Activated T-cell treated with anti-CD3 and anti-CD28 coated beads, Interleukin-2, amount 50 U/mL, for 24 hours (primary cell): ENCODE measurements at places on chromosomes 6 and 20.
A peak's percentile ranks its signal among the peaks of the same experiment; 100 is the strongest.

DNA sequence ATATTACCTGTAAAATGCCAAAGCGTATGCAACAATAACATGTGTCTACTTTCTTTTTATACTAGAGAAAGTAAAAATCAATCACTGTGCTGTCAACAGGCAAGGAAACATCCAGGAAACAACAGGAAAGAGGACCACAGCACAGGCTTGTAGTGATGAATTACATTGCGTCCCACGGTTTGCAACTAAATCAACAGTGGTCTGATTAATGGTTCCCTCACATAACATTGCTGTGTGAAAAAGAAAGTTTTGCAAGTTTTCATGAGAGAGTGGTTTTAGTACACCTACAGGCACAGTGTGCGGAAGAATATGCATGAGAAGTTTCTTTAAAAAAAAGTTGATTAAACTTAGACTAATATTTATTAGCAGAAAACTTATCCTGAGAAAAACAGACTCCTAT lies 329.5 kb upstream of the HSF2 start:
- no peak for DNase-seq

- no peak for DNase-seq
Measured at GRCh38 chr20:5203380-5203779, 76.6 kb downstream of the CDS2 start.

DNA sequence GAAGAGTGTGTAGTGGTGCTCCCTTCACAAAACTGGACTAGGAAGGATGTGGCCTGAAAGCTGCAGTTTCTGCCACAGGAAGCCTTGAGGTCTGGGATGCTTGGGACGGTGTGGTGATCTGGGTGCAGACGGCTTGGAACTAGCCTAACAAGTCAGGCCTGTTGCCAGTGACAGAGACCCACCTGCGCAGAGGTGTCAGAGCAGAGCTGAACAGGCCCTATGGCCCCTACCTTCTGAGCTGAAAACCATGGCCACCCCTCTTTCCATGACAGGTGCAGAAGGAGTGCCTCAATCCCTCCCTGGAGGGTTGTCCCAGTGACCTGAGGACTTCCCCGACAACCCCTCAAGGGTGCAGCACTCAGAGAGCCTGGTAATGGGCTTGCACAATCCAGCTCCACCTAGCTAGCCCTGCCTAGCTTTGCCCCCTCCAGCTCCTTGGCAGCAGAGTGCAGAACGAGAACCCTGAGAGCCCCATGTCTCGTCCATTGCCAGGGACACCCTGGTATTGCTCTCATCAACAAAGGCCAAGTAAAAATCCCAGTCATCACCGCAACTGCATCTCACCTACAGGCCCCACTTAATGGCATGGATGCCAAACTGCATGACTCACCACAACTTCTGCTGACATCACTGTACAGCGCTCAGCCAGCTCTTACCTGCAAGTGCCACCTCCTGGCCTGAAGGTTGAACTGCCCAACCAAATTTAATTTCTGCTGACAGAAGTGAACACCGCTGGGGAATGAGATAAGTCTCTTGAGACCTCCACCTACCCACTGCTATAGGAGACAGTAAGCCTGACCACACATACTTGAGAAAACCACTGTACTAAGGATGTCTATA lies 563.1 kb downstream of the TFAP2A start:
- no peak for DNase-seq

- no peak for DNase-seq
Measured at GRCh38 chr6:13248584-13248985, 79.8 kb downstream of the TBC1D7 start.

DNA sequence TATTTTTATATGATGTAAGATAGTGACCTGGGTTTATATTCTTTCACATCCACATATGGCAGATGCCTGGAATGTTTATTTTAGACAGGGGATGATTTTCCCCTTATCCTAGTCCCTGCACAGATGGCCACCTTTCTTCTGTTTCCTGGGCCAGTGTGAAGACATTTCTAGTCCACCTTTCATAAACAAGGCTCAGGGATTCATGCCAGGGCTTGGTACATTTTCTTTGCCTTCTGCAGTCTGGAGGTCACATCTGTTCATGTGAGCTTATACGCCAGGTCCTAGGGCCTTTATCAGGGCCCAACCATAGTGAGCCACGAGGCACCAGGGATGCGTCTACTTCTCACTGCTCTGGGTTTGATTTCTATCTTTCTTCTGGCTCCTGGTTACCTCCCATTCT lies 38.0 kb upstream of the ERVFRD-1 start:
- no peak for DNase-seq

DNA sequence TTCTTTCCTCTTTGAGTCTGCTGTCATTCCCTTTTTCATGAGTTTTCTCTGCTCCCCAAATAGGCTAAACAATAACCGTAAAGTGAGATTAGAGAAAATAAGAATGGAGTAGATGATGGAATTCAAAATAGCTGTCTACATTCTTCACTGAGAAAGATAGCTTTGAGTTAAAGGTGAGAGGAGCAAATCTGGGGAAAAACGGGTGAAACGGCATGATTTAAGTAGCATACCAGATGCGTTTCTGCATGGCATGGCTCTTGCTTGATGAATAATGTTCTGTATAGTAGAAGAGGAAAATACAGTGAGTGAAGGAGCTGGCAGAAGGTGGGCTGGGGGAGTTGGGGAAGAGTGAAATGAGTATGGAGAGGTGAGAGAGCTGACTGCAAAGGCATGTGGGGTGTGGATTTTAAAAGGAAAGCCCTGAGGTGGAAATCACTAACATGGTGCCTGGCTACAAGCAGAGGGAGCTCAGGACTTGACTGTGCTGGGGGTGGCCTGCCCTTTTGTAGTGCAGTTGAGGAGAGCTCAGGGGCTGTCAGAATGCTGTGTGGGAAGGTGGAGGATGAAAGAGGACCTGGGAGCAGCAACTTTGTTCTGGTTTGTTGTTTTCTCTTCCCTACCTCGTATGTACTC lies 8.8 kb downstream of the BICRAL start:
- no peak for DNase-seq

- DNase-seq = no peak
Measured at GRCh38 chr6:12064131-12064530, 52.0 kb downstream of the HIVEP1 start.

DNA sequence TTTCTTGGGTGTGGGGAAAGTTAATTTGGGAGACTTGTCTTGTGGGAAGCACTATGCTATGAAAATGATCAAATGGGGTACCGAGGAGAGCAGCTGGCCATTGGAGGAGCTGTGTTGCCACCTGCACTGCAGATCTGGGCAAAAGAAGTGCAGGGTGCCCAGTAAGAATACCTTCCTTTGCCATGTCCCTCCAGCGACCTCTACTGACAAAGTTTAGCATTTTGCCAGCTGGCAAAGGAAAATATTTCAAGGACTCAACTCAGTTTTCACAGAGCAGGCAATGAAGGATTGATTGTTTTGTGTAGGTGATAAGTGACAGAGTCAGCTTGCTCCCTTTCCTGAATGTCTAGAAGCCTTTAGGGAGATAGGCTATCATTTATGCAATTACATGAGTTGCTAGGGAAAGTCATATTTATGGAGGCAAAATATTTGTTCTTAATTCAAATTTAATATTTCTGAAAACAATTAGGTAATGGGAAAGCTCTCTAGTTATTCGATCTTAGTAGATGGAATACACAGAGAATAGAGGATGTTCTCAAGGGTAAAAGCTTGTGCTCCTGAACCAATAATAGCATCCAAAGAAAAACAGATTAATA lies 118.4 kb downstream of the FARS2 start:
- DNase-seq = no peak

- DNase-seq = no peak
Measured at GRCh38 chr6:169618526-169619490, 83.0 kb downstream of the WDR27 start.

DNA sequence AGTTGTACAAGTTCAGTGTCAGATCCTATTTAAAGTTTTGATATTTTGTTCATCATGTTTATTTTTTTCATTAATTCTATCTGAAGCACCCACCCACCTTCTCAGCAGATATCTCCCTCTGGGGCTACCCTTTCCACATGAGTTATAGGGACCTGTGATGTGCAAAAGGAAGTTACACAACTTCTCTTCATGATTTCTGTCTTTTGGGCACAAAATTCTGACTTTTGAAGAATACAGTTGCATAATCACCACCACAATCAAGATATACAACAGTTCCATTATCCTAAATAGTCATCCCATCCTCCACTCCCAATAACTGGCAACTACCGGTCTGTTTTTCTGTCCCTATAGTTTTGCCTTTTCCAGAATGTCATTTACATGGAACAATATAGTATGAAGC lies 13.8 kb upstream of the FUCA2 start:
- DNase-seq = no peak

- peak; percentile 42 for DNase-seq
Measured at GRCh38 chr20:10501402-10501801, 66.3 kb downstream of the SLX4IP start.

GRCh38 chr20:59591061-59591460 lies 13.3 kb upstream of the PHACTR3 start:
- no peak for DNase-seq

- DNase-seq = no peak
Measured at GRCh38 chr20:62607366-62608217, 34.7 kb upstream of the SLCO4A1 start.

- DNase-seq = no peak
Measured at GRCh38 chr6:106513808-106514582, 115.3 kb downstream of the RTN4IP1 start.

- DNase-seq = no peak
Measured at GRCh38 chr6:42735976-42736375, 9.9 kb downstream of the TBCC start.

DNA sequence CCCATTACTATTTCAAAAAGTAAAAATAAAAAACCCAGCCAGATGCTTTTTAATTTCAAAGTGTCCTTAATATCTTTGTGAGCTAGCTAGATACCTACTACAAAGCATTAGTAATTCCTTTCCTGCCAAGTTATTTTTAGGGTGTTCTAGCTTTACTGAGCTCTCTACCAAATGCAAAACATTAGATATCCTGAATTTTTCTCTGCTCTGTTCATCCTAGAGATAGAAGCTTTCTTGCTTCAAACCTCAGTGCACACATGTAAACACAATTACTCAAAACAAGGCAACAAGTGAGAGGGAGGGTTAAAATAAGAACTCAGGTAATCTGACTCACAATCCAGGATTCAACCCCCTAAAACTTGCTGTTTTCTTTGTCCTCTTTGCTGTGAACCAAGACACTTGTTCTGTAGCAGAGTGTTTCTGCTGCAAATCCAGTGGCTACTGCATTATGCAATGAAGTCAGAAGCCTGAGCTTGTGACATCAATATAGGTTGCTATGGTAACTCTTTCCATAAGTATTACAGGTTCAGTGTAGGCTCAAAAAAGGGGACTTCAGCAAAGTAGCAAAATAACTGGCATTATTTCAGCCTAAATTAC lies 72.6 kb upstream of the STXBP5 start:
- no peak for DNase-seq

DNA sequence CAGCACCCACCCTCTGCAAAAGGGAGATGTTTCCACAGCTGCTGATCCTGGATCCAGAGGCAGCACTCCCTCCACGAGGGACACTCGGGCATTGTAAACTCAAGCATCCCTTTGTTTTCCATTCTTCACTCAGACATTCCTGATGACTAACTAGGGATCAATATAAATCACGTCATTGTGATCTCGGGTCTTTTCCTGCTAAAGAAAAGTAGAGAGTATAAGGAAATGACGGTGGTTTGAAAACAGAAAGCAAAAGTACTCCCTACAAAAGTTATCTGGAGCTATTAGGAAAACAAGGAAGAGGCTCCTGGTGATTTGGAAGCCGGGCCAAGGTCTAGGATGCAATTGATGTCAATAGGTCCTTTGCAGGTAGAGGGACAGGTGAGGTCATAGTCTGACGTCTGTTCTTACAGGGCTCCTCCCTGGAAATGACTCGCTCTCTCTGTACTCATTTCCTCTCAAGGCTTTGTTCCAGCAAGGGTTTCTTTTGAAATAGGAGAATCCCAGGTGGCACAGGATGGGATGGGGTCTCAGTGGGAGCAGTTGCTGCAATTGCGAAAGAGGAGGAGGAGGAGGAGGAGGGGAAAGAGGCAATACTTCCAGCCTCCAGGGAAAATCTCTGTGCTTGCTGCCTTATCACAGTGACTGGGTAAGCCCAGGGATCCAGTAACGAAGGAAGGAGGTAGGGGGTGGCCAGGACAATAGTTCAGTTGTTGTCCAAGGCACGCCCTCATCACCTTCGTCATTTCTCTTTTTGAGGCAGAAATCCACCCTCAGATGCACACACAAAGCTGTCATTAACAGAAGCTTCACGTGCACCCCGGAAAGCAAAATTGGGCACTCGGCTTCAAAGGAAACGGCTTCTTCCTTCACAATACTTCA lies 222.8 kb downstream of the LY86 start:
- DNase-seq = no peak

DNA sequence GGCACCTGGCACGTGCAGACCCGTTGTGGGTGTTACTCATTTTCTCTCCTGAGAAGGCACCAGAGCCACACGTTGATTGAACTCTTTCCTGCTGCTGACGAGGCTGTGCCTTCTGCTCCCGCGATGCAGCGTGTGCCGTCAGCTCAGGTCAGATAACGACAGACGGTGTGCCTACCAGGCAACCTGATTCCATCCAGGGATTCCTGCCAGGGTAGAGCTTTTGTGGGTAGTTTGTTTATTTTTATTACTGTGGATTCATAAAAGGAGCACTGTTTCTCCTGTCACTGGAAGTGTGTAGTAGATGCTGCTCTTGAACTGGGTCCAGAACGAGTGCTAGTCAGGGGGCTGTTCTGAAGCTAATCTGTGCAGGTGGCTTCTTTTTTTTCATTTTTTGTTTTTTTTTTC lies 20.7 kb downstream of the PRPF6 start:
- DNase-seq = no peak

- no peak for DNase-seq
Measured at GRCh38 chr6:155056756-155057155, 61.6 kb downstream of the TIAM2 start.

DNA sequence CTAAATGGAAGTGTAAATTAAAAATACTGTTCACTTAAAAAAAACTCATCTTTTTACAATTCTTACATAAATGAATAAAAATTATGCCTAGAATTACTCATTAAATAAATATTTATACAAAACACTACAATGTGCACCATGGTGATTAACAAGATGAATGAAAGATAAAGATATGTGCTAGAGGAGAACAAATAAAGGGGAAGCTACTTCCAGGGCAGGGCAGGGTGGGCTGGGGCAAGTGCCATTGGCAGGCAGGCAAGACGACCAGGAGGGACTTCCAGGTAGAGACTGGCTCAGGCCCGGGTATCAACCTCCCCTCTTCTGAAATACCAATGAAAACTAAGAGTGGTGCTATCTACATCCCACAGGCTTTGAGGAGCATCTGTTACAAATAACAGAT lies 20.4 kb downstream of the PREP start:
- DNase-seq = no peak
